NCI-H2171 treated with DMSO at 0.1 percent for 48 hours (cell line): ENCODE measurements at places on chromosomes 16 and 17.
A peak's percentile ranks its signal among the peaks of the same experiment; 100 is the strongest.

DNA sequence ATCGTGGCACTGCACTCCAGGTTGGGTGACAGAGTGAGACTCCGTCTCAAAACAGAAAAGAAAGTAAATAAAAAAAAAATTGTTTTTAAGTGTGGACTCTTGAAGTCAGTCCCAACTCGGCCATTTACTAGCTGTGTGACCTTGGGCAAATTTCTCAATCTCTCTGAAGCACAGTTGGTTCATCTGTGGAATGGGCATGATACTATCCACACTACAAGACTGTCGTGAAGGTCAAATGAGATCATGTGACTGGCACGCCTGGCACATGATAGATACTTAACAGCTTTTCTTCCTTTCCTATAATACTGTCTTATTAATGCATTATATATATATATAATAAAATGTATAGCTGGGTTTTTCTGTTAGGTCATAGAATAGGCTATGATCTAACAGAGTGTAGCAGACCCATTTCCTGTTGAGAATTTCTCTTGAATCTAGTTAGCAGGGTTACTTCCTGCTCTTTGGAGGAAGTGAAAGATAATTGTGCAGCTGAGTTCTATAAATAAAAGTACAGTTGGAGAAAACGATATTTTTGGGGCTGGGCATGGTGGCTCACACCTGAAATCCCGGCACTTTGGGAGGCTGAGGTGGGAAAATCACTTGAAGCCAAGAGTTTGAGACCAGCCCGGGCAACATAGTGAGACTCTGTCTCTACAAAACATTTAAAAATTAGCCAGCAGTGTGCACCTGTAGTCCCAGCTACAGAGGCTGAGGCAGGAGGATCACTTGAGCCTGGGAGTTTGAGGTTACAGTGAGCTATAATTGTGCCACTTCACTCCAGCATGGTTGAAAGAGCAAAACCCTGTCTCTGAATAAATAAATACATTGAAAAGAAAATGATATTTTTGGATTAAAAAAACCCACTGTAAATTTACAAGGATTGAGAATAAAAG lies 7.3 kb downstream of the MILR1 start:
- DNase-seq = no peak

- peak; percentile 61 for DNase-seq
Measured at GRCh38 chr16:20866145-20866772, 33.9 kb downstream of the DCUN1D3 start.

DNA sequence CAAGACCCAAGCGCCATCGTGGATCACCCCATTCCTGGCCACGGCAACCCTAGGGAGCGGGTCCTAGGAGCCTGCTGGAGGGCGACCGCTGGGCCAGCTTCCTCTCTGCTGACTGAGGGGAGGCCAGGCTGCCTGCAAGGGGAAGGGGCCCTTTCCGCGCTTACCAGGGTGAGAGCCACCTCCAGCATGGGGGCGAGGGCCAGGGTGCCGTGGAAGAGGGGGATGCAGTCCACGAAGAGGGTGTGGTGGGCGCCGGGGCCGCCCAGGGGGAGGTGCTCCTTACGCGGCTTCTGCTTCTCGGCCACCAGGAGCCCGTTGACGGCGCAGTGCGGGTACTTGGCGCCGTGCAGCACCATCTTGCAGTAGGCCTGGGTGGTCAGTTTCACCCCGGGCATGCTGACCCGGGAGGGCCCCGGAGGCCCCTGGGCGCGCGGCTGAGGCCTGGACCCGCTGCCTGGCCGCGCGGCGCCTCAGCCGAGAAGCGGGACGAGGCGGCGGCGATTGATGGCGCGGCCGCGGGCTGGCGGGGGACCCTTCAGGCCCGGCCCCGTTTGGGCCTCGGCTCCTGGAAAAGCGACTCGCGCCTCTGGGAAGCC lies 345 bp downstream of the EMC8 start:
- DNase-seq = peak; percentile 13

DNA sequence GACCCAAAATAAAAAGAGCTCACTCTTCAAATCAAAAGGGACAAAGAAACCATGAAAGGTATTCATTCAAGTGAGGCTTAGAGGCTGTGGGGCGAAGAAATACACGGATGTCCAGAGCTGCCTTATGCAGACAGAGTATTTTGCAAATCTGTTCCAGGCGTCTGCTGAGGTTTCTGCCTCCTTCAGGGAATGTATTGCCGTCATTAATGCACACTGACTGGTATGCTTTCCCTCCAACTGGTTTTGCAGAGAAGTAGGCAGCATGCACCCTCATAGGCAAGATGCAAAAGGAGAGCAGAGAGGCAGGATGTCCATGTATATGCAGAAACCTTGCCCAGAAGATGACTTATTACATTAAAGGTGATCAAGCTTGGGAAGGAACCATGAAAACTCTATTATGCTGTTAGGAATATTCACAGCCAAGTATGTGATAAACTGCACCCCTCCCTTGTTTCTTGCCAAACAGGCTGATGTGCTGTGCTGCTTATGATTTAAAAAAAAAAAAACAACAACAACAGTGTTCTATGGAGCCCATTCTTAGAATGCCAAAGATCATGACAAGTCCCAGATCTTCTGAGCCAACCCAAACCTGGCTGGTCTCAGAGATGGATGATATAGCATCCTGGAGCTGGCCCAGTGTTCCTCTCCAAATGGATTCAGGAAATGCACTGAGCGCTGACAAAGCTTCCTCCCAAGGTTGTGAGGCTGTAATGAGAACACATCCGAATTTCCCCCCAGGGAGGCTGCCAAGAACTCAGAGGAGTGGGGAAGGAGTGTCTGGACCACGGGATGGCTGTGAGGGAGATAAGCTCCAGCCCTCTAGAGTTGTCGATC lies 77.6 kb upstream of the HLF start:
- DNase-seq = no peak

DNA sequence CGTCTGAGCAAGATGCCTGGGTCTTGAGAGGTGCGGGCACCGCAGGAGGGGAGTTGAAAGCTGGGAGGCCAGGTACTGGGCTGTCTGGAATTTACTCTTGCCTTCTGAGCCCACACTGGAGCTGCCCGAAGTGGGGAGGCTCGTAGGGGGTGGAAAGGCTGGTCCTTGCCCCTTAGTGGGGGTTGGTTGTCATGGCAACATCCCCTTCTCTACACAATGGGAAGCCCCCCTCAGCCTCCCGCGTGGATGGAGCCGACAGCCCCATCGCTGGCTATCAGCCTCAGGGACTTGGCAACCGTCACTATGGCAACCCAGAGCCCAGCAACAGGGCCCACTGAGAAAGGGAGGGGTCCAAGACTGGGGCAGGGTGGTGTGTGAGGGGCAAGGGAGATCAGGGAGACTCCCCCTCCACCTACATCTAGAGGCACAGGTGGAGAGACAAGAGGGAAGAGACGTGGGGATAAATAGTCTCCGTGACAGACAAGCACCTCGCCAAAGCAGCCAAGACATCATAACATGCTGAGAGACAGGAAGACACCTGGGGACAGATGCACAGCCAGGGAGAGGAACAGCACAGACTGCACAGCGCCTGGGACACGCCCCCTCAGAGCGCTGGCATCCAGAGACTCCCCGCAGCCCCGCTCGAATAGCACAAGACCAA lies 5.3 kb upstream of the DNAH2 start:
- peak; percentile 12 for DNase-seq

- DNase-seq = no peak
Measured at GRCh38 chr16:83185902-83186301, 559.1 kb downstream of the CDH13 start.

DNA sequence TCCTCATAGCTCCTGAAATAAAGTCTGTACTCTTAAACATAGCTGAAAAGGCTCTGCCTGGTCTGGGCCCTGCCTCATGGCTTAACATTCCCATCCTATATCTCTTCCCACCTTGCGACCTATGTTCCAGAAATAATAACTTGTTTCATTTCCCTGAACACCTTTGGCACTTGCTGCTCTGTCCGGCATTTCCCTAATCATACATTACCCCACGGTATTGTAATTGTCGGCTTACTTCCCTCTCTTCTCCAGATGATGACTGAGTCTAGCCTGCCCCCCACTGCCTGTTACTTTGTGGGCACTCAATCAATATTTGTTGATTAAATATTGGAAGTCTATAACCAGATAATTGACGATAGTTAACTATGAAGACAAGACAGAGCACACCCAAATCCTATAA lies 23.3 kb upstream of the SUPT4H1 start:
- no peak for DNase-seq

DNA sequence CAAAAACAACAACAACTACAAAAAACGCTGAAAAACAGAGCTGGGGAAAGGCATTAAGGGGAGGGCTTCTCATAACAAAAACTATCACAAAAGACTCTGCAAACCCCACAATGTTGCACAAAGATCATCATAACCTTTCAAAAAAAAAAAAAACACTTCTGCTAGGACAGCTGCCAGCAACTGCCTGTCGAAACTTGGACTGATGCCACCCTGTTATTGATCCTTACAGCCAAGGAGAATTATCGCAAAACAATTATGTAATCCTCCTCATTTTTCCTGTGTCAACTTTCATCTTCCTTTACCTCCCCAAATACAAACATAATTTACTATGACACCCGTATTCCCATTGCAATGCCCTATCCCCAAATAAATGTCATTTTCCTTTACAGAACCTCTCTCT lies 9.3 kb downstream of the CCDC40 start:
- DNase-seq = peak; percentile 82

DNA sequence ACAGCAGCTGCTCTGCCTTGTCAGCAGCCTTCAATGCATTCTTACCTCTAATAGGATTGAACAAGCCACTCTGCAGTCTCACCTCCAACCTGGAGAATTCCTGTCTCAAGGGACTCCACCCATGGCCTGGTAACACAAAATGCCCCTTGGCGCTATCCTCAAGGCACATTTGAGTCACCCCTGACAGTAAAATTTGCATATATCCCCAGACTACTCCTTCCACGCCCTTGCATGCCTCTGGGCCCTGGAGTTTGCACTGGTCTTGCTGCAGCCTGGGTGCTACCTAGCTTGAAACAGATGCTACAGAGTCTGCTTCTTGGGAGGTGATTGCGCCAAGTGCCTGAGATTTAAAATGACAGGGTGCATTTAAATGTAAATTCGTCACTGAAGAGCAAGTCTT lies 391.4 kb upstream of the MAF start:
- DNase-seq = no peak

DNA sequence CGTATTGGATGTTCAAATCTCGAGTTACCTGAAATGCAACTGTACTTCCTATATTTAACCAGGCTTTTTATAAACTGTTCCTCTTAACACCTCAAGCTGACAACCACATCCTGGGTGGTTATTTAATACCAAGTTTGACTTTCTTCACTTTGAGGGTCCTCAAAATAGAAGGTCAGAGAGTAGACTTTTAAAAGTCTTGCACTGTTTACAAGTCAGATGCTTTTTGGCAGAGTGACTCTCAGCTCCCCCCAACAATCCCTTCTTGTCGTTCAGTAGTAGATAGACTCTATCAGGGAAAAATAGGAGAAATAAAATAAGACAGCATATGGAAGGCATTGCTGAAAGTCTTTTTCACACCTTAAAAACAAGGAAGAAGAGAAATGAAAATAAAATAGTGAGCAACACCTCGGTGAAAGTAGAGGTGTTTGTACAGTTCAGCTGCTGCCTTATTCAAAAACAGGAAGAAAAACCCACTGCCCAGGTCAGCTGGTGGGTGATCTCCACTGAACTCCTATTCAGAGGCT lies 650.4 kb downstream of the WWOX start:
- peak; percentile 27 for DNase-seq

DNA sequence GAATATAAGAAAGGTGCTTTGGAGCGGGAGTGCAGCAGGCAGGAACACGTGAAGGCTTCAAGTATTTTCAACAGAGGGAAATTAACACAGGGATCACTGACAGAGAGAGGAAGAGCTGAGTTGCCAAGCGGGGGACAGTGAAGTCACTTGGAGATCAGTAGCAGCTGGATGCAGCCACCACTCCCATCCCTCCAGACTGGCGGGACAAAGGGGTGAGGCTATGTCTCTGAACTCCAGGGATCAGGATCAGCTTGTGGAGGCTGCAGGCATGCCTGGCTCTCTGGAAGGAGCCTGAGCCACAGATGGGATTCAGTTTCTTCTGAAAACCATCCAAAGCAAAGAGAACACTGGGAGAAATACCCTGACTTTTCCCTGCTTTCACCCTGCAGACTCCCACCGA lies 113.7 kb upstream of the IRX3 start:
- DNase-seq = no peak

DNA sequence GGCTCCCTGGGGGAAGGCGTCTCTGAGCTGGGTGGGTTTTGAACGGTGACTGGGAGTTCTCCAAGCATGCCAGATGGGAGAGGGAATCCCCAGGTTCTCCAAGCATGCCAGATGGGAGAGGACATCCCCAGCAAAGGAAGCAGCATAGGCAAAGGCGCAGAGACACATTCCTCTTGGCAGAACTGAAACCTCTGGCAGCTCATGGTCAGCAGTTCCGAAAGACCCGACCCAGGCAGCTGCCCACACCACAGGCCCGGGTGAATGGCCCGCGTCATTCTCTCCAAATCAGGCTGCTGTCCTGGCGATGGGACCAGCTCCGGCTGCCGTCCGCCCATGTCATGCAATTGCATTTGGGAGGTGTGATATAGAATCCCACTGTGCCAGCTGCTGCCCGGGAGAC lies 8.0 kb downstream of the ZNF469 start:
- DNase-seq = peak; percentile 76

DNA sequence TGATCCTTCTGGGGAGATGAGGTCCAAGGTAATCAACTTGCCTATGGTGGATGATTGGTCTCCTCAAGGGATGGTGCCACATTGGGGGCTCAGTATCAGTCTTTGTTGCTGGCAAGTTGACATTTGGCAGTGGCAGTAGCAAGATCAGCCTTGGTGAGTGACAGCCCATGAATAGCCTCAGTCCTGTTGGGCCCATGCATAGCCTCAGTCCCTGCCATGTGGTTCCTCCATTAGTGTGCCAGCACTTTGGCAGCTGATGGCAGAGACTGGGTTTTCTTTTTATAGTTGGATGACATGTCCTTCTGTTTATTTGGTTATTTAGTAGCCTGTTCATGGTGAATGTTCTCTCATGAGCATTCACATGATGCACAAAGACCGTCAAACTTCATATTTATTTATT lies 179.6 kb downstream of the CBLN1 start:
- DNase-seq = no peak
